Activated CD8-positive, alpha-beta T cell treated with anti-CD3 and anti-CD28 coated beads, Interleukin-2, amount 10 ng/mL, durations not matched to agents 7 days and 5 days (primary cell): ENCODE measurements at places on chromosomes 3 and 15. TPM values are rescaled to one million over a fixed set of nuclear protein-coding genes. Genes with fewer than 3 reads are reported as not detected.

Gene PRSS50
- total RNA-seq, result not detected

DNA sequence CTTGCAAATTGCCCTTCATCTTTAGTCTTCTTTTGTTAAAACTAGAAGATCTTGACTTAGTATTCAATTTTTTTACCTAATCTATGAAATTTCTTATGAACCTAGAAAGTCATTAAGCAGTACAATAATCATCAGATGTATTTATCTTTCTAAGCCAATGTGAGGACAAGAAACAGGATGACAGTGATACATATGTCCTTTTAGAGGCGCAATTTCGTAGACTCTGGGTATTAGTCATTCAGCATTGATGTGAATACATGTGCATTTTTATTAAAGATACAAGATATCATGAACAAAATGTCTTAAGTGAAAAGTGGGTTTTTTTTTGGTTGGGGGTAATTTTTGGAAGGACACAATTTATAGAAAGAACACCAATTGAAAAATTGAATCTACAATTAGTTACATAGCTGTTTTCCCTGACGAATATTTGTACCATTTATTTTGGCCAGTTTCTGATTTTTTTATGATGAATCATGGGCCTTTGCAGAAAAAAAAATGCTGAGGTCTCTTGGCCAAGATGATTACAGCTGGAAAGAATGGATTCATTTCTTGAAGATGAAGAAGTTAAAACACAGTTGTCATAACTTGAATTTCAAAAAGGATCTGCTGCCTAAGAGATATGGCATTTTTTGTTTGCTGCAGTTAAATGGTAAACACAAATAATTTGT, 48.9 kb upstream of the AGTR1 start:
- H3K36me3 ChIP-seq, result no peaks in the 10 kb centered on the region
- H3K4me1 ChIP-seq, result no peaks in the 10 kb centered on the region
- no peak overlapping the region for H3K27ac ChIP-seq
- no peak overlapping the region for H3K4me3 ChIP-seq
- H3K27me3 ChIP-seq, result no peaks in the 10 kb centered on the region
- DNase-seq, result no peak

DNA sequence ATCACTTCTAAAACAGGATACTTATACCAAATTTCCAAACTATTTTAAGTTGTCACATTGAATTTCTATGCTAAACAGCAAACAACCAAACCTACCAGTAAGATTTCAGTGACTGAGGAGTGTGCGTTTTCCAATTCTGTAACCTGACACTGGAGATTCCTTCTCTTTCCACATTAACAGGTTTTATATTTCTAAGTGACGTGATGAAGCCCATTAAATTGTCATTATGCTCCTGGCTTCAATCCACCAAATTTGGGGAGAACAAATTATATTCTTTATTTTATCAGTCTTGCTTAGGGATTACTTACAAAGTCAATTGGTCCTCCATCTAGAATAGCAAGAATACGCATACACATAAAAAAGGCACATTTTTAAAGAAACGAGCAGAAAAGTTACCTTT, 764.8 kb upstream of the NR2F2 start:
- no peak for DNase-seq
- no peak overlapping the region for H3K27ac ChIP-seq
- H3K4me1 ChIP-seq, result no peaks in the 10 kb centered on the region
- no peaks in the 10 kb centered on the region for H3K36me3 ChIP-seq
- no peak overlapping the region for H3K4me3 ChIP-seq

- H3K4me1 ChIP-seq, result no peaks in the 10 kb centered on the region
- H3K27ac ChIP-seq, result no peak overlapping the region
- peaks cover 4% of the 10 kb centered on the region for H3K27me3 ChIP-seq
Observed at GRCh38 chr3:156425651-156426050, 129.3 kb downstream of the SSR3 start.

Gene SPSB4
- total RNA-seq, result not detected

Gene STRA6
- not detected for total RNA-seq

GRCh38 chr3:59545374-59545773, 495.5 kb upstream of the CFAP20DC start:
- no peak overlapping the region for H3K4me3 ChIP-seq
- DNase-seq, result no peak
- no peak overlapping the region for H3K27ac ChIP-seq
- no peaks in the 10 kb centered on the region for H3K27me3 ChIP-seq
- no peaks in the 10 kb centered on the region for H3K36me3 ChIP-seq
- peaks cover 10% of the 10 kb centered on the region for H3K4me1 ChIP-seq

DNA sequence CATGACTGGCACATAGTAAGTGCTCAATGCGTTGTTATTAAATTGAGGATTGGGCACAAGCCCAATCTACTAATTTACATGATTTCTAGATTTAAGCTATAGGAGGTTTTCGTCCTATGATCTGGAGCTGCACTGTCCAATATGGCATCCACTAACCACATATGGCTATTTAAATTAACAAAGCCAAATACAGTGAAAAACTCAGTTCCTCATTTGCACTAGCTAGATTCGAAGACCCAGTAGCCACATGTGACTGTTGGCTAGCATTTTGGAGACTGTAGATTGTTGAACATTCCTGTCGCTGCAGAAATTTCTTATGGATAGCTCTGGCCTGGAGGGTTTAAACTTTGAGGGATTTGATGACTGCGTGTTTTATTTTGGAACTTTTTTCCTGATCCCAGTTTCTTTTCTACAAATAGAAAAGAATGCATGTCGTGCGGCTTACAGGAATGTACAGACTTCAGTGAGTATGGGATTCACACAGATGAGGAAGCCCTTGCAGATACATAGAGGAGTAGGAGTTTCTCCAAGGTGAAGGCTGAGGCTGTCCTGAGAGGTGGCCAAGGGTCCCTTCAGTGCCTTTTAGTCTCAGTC, 82.8 kb downstream of the SLCO3A1 start:
- H3K27me3 ChIP-seq, result no peaks in the 10 kb centered on the region
- no peaks in the 10 kb centered on the region for H3K36me3 ChIP-seq
- H3K4me1 ChIP-seq, result peaks cover 15% of the 10 kb centered on the region
- no peak overlapping the region for H3K27ac ChIP-seq

- H3K4me3 ChIP-seq, result no peak overlapping the region
- no peak for DNase-seq
- no peak overlapping the region for H3K27ac ChIP-seq
- peaks cover 17% of the 10 kb centered on the region for H3K4me1 ChIP-seq
- H3K27me3 ChIP-seq, result peaks cover 7% of the 10 kb centered on the region
Observed at GRCh38 chr3:170044795-170045244, 7.0 kb downstream of the GPR160 start.
